ENCODE measurements at places on chromosomes 12 and 14.

DNA sequence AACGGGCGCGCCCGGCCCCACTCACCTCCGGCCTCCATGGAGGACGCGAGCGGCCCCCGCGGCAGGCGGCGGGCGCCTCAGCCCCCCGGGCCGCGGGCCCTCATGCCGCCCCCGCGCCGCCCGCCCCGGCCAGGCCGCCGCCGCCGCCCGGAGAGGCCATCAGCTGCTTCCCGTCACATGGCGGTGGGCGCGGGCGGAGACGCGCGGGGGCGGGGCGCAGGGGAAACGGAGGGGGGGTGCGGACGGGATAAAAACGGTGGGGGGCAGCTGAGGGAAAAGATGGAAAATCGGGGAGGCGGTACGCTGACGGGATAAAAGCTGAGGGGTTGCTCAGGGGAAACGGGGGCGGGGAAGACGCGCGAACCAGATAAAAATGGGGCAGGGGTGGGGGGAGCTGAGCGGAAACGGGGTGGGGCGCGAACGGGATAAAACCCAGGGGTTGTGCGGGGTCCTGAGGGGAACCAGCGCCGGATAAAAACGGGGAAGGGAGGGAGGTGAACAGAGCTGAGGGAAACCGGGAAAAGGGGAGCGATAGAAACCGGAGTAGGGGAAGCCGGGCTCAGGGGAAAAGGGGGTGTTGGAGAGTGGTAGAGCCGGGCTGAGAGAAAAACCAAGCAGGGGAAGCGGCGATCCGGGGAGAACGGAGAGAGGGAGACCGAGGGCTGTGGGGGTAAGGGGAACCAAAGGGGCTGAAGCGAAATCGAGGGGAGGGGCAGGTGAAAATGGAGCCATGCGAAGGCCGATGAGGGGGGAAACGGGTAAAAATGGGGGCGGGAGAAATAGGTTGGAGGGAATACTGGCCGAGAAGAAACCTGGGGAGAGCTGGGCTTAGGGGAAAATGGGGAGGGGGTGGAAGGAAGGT lies at the start of gene WSB2:
WSB2 (minus strand) TSS at position 169 of the 862 bp plus-strand sequence; CDS start at position 38, 131 bp downstream.
- no peak for DNase-seq

- DNase-seq, result no peak
Measured at GRCh38 chr12:71626768-71627167, 36.9 kb downstream of the ZFC3H1 start.

DNA sequence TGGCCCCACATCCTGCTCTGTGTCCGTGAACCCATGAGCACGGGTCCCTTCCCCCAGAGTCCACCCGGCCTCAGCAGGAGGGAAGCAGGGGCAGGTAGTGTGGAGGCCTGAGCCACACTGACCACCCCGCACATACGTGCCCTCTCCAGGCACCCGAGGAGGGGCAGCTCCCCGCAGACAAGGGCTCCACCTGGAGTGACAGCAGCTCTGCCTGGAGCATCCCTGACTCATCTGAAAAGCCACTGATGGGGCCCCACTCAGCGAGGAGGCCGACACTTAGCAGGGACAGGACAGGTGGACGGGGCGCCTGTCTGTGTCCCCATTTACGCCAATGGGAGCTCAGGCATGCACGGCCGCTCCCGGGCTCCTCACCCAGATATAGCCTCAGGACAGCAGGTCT lies 237.6 kb upstream of the SFSWAP start:
- no peak for DNase-seq

GRCh38 chr12:49094160-49094974 lies at the start of gene DHH:
Gene DHH (minus strand): TSS chr12:49094801. CDS start chr12:49094512, 289 bp downstream.
- no peak for DNase-seq

GRCh38 chr12:45839917-45840316 lies 110.4 kb downstream of the ARID2 start:
- no peak for DNase-seq

- no peak for DNase-seq
Measured at GRCh38 chr14:64421166-64421565, 33.0 kb downstream of the MTHFD1 start.

- no peak for DNase-seq
Measured at GRCh38 chr12:112843287-112843686, 51.7 kb downstream of the RPH3A start.

DNA sequence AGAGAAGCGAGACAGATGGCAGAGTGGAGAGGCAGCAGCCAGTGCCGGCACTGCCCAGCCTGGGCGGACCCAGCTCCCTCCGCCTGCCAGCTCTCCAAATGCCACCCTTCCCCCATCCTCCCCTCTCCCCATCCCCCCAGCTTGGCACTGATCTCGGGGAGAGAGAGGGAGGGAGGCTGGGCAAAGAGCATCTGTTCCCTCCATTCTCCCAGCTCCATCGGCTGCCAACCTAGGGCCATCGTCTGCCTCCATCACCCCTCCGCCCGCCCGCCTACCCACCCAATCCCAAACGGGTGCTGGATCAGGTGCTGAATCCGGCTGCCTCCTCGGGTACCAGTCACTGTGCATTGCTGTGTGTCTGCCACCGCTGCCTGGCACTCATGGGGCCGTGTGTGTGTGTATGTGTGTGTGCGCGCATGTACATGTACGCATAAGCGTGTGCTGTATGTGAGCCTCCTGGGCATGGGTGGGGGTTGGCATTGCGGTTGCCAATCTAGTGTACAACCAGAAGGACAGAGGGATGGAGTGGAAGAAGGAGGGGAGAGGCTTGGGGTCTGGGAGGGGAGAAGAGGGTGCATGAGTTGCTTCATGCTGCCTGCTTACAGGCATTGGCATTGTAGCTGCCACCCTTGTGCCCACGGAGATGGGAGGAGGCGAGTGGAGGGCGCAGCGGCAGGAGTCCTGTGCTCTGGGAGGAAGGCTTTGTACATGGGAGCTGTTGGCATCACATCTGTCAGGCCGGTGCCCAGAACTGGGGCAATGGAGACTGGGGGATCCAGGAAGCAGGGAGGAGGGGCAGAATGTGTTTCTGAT lies 38.4 kb downstream of the ZFHX2 start:
- DNase-seq, result no peak

- no peak for DNase-seq
Measured at GRCh38 chr14:104548802-104549535, 30.6 kb upstream of the C14orf180 start.

GRCh38 chr14:96191353-96191752 lies 13.3 kb upstream of the BDKRB2 start:
- no peak for DNase-seq

GRCh38 chr12:32398181-32398580 lies 1.2 kb upstream of the FGD4 start:
- DNase-seq, result no peak

DNA sequence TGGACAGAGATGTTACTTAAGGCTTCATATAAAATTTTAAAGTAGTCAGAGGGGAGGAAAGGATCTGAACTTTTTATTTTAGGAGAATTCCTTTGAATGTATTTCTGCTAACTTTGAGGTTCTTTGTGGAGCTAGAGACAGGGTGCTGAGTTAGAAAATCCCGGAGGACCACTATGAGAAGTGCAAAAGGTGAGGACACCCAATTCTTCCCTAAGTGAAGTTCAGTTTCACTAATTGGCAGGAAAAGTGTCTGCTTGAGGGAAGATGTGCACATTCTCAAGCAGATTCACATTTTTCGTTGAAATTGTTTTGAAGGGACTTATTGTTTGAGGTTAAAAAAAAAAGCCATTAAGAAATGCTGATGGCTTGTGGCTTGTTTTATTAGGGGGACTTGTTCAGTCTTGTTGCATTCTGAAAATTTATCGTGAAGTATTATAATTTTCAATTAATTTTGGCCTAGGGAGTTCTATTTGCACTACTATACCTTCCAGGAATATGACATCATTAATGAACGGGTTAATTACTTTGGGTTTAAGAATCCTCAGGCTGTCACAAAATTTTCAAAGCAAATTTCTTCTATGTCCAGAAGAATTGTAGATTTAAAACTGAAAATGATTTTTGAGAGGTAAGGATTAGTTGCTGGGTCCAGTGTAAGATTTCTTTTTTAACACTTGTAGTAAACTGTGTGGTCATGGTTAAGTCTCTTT lies 1.8 kb downstream of the PCNX1 start:
- DNase-seq, result no peak

DNA sequence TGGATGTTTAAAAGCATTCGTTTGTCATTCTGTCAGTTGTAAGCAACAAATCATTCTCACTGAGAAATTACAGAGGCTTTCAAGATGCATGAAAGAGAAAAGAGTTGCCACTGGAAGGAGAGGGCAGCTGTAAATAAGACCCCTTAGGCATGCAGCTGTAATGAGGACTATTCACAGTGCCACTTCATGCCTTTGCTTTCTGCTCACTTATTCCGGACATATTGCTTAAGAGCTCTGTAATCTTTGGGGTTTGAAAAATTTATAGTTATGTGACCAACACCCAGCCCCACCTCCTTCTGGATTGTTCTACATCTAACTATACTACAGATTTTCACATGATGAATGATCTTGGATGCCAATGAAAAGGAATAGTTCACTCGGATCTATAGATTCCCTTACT lies 194.8 kb upstream of the DCN start:
- DNase-seq, result no peak
